ENCODE measurements at places on chromosomes 5 and 9.

DNA sequence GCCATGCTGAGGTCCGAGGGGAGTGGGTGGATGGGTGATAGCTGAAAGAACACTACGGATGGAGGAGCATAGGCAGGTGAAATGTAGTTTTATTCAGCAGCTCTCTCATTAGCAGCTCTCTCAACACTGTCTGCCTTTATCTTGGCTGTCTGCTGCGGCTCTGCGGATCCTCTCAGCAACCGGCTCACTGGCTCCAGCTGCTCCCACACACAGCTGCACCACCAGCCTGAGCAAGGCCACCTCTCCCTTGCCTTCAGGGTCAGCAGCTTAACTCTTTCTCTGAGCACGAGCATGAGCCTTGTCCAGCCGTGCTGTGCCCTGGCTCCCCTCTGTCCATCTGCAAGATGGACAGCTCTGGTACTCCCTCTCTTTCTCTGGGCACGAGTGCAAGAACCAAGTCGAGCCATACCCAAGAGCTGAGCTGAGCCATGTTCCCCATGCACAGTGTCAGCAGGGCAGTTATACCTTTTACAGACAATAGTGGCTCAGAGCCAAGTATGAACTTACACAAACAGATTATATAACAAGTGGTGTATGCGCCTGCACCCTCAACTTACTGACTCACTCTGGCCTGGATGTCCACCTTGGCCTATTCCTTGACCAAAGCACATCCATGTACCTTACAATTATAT is 108.5 kb downstream of the MACIR start:
- no peak for DNase-seq

DNA sequence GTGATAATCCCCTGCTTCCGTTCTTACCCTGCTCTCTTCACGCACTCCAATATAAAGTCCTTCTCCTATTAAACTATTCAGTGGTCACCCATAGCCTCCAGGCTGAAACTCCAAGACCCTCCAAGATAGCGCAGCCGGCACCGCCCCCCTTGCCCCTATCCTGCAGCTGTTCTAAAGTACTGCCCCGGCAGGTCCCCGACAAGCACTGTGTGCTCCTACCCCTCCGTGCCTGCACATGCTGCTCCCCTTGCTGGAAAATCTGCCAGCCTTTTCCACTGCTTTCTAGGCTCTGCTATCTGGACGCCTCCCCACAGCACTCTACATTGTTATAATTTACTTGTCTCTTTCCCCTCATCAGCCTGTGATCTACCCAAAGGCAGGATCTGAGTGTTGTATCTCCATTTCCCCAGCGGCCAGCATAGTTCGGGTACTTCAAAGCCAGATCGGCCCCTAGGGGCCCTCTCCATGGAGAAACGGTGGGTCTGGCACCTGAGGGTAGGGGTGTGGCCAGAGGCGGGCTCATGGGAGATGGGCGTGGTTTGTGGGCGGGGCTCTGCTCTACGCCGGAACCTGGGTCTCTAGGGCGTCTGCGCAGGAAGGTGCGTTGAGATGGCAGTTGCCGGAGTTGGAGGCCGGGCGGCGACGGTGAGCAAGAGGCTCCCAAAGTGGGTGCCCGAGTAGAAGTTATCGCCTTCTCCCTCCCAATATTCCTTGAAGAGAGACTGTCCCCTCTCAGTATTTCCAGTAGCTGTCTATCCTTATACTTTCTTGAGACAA is 83.5 kb upstream of the RUSC2 start:
- DNase-seq, result no peak

DNA sequence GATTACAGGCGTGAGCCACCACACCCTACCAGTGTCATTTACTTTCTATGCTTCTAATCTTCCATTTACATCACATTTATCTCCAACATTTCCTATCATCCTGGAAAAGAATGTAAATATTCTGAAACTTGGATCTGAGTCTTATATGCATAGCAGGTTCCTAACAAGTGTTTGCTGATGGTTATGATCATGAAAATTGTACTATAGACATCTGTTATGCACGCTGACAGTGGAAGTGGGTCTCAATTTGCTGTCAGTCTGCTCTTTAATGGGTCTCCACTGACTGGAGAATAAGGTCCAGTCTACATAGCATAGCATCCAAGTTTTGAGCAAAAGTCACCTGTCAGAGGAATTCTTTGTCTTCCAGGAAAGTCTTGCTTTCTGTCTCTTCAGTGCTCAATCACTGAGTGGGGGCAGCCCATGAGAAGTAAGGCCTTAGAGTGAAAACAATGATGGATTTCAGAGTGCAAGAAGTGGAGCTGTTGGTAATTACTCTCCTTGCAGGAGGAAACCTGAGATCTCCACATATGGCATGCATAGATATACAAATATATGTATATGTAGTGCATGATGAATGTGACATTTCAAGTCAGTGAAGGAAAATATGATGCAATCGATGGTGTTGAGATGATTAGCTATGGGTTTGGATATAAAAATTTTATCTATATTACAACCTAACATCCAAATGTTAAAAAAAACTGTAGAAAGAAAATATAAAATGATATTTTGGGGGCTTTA is 29.2 kb upstream of the MSANTD3 start:
- DNase-seq, result no peak

DNA sequence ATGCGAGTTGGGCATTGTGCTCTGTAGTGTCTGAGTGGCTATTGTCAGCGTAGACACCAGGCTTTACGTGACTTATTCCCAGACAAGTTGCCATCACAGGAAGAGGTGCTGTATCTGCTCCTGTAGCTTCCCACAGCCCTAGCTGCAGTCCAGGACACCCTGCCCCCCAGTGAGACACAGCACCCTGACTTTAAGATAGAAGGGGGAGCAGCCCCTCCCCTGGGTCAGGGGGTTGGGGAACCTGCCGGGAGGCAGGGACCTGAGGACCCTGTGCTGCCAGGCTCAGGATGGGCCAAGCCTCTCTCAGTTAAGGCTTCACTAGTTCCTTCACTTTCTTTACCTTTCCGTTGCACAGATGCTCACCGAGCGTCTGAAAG is 75.4 kb downstream of the NEK6 start:
- DNase-seq, result no peak

- DNase-seq, result no peak
These were observed 37.3 kb downstream of the CAPSL start for GRCh38 chr5:35900972-35901695.

DNA sequence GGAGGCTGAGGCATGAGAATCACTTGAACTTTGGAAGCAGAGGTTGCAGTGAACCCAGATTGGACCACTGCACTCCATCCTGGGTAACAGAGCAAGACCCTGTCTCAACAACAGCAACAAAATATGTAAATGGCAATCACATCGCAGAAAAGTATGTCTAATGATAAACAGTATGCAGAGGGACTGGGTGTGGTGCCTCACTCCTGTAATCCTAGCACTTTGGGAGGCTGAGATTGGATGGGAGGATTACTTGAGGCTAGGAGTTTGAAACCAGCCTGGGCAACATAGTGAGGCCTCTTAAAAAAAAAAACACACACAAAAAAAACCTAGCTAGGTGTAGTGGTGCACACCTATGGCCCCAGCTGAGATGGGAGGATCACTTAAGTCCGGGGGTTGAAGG is 40.3 kb downstream of the HSDL2 start:
- DNase-seq, result no peak

DNA sequence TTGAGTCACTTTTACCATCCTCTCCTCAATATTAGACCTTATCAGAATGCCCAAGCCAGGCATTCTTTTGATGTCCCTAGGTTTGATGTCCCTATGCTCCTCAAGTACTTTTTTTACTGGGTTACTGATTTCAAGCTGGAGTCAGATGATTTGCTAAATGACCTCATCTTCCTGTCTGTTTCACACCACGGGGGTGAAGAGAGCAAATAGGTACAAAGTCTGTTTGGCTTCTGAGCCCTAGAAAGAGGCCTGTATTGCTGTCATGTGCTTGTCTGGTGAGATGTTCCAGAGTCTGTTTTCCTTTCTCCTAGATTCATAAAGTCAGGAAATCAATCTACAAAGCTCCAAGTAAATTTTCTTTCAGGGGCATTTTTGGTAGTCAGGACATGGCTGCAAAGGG is 12.7 kb upstream of the DAB2 start:
- DNase-seq, result no peak

GRCh38 chr5:74201334-74202081 is 439.0 kb downstream of the ENC1 start:
- DNase-seq, result peak; percentile 14

GRCh38 chr5:32639943-32640342 is 54.6 kb downstream of the SUB1 start:
- DNase-seq, result no peak

DNA sequence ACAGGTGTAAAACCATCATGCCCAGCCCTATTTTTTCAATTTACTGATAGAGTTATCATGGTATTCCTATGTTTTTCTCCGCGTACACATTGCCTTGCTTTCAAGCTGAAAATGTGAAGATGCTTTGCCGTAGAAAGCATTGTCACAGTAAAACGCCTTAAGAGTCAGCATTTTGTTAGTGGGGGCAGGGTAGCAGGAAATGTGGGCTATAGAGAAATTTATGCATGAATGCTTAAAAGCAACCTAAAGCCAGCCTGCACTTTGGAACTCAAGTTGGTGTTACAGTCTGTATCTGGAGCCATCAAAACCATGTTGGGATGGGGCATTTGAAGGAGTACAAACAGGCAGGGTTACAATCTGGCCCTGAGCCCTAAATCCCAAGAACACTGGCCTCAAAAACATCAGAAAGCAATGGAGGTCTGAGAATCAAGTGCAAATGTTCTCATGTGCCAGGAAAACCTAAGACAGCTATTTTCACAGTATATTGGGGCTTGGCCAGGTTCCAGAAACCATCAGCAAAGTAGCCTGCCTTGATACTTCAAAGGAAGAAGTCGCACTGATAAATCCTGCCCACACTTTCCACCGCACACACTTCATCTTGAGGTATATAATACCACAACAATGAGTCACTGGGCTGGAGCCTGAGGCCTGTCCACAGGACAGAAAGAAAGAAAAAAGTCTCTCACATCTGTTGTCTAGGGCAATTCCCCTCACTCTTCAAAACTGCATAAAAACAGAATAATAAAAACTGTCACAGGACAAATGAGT is 313.8 kb downstream of the ENC1 start:
- DNase-seq, result peak; percentile 23

DNA sequence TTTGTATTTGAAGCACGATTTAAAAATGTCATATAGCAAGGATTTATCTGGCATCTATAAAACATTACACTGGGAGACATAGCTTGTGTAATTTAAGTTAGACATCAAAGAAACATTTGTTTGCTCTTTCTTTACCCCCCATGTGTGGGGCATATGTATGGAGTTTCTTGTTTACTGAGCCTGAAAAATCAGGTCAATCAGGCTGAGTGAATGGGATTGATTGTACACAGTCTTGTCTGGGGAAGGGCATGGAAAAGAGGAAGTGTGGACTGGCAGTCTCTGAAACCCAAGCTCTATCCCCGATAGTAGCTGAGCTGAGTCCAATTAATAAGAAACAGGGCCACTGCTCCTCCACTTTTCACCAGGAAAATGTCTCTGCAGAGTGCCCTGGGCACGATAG is 49.4 kb downstream of the SLC46A2 start:
- no peak for DNase-seq

DNA sequence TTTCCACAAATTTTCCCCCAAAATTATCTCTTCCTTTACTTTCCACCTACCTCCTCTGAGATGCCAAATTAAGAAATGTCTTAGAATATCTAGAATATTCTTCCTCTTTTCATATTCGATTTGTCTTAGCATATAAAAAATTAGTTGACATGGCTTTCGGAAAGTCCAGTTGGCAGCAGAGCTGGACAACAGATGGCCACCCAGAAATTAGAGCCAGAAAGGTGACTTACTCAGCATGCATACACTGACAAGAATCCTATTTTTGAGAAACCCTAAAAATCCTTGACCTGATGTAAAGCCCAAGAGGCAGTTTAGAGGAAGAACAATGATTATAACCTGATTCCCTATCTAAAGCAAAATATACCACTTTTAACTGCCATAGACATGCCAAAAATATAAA is 22.0 kb downstream of the TMEM167A start:
- no peak for DNase-seq

DNA sequence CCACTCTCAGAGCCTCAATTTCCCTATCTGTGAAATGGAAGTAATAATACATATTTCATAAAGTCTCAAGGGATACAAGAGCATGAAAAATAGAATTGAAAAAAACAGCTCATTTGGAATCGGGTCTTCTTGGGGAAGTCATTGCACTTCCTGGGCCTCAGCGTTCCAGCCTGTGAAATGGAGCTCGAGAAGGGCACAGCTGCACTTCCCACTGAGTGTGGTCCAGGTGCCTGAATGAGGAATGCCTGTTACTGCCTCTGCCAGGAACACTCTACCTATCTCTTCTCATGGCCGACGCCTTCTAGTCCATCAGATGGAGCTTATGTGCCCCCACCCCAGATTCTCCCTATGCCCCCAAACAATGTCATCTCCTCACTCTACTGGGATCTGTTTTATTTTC is 924 bp upstream of the NEURL1B start:
- no peak for DNase-seq

DNA sequence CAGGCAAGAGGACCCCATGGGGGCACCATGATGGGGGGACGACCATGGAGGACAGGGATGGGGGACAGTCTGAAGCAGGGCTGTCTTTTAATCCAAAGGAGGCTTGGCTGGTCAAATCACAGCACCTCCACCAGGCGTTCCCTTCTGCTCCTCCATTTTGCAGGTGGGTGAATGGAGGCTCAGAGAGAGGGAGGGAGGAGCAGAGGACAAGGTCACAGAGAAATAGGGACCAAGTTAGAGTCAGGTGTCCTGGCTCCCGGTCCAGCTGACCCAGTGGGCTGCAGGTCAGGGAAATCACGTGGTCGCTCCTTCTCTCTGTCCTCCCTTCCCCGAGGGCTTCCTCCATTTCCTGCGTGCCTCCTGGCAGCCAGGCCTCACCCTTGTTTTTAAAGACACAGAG is 156.4 kb upstream of the SMIM23 start:
- DNase-seq, result no peak

GRCh38 chr5:134735243-134735642 is 3.1 kb upstream of the CAMLG start:
- DNase-seq, result no peak

DNA sequence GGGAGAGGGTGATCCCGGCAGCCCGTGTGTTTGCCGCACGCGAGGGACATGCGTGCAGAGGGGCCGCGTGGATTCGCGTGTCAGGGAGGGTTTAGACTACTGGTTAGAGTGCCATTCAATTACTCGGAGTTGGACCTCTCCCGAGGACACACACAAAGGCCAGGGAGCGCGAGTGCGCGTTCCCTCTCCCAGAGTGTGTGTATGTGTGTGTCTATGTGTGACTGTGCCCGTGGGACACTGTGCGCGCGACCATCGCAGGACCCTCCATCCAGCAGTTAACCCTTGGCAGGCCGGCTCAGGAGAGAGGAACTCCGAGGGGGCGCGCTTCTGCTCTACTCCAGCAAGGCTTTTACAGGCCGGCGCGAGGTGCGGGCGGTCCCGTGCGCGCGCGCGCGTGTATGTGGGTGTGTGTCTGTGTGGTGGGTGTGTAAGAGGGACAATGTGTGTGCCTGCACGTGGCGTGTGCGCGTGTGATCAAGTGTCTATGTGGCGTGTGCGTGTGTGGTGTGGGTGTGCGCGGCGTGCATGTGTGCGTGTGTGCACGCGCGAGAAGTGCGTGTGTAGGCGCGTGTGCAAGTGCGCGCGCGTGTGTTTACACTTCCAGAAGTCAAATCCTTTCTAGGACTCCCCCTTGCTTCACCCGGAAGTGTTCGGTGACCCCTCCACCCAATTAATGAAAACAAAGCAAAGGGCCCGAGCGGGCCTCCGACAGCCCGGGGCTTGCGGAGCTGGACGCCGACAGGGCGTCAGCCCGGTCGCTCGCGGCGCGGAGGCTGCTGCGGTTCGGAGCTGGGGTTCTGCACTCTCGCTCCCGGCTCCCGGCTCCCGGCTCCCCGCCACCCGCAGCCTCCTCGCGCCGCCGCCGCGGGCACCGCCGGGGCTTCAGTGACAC is 75.3 kb upstream of the TBCA start:
- no peak for DNase-seq
